A172 (cell line): ENCODE measurements at places on chromosomes 3 and 15. TPM values are rescaled to one million over a fixed set of nuclear protein-coding genes. Genes with fewer than 3 reads are reported as not detected.

GRCh38 chr15:52136442-52136980, 23.9 kb upstream of the BCL2L10 start:
- DNase-seq = no peak

- DNase-seq = no peak
These were observed 123.9 kb downstream of the IL20RB start for GRCh38 chr3:137081711-137082110.

Gene GHRL
- total RNA-seq = not detected in 2 replicates

GRCh38 chr3:131551761-131552160, 49.0 kb upstream of the MRPL3 start:
- no peak for DNase-seq

GRCh38 chr15:65612616-65612946, 1.6 kb upstream of the INTS14 start:
- DNase-seq = no peak

DNA sequence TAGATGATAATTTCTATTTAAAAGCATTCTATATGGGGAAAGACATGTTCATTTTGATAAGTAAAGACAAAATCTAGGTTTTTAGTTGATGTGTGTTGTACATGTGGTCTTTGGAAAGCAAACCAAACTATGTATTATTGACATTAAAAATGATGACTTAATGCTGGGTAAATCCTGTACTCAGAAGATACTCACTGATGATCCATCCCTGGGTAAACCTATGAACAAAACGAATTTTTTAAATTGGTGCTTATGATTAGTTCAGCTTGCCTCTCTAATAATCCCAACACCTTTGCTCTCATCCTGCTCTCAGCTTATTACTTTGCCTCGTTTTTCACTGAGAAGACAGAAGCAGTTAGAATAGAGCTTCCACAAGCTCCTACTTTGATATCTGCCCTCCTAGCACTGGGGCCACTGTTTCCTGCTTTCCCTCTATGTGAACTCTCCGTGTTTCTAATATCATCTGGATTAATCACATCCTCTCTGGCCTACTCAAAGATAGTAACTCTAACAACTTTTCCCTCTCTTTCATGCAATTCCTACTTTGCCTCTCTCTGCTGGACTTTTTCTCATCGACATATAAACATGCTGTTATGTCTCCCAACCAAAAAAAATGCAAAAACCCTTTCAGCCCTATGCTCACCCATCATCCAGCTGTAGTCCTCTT, 29.3 kb downstream of the RARRES1 start:
- DNase-seq = peak; percentile 50

- peak; percentile 58 for DNase-seq
These were observed 730 bp downstream of the SPRED1 start for GRCh38 chr15:38253351-38253781.

Gene SPINK8
- total RNA-seq = not detected in 2 replicates

Gene RETNLB
- not detected in 2 replicates for total RNA-seq

GRCh38 chr15:60396560-60396957, 1.2 kb downstream of the ANXA2 start:
- no peak for DNase-seq

GRCh38 chr3:69869643-69870042, 129.9 kb upstream of the SAMMSON start:
- peak; percentile 73 for DNase-seq

DNA sequence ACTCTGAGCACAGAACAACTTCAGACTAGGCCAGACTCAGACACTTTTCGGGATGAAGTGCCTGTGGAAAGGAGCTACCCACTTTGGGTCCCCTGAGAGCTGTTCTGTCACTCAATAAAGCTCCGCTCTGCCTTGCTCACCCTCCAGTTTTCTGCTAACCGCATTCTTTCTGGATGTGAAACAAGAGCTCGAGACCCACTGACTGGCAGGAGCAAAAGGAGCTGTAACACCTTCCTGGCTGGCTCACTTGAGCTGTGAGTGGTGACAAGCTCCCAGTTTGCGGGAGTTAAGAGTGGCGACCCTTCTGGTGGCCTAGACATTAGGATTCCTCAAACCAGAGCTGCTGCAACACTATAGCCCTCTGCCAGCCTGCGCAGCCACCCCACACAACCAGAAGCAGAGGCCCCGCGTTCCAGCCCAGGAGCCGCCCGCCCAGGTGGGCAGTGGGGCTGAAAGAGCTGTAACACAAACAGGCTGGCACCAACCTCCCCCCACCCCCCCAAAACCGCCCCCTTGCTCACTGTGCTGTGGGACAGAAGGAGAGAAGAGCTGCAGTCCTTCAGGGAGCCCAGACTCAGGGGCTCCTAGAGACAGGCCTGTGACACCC, 1178.1 kb upstream of the GBE1 start:
- DNase-seq = no peak

Gene GPR149
- not detected in 2 replicates for total RNA-seq

- no peak for DNase-seq
These were observed 150.6 kb upstream of the ROPN1 start for GRCh38 chr3:124142389-124142970.

- no peak for DNase-seq
These were observed 10.9 kb downstream of the CCDC13 start for GRCh38 chr3:42762046-42762724.

DNA sequence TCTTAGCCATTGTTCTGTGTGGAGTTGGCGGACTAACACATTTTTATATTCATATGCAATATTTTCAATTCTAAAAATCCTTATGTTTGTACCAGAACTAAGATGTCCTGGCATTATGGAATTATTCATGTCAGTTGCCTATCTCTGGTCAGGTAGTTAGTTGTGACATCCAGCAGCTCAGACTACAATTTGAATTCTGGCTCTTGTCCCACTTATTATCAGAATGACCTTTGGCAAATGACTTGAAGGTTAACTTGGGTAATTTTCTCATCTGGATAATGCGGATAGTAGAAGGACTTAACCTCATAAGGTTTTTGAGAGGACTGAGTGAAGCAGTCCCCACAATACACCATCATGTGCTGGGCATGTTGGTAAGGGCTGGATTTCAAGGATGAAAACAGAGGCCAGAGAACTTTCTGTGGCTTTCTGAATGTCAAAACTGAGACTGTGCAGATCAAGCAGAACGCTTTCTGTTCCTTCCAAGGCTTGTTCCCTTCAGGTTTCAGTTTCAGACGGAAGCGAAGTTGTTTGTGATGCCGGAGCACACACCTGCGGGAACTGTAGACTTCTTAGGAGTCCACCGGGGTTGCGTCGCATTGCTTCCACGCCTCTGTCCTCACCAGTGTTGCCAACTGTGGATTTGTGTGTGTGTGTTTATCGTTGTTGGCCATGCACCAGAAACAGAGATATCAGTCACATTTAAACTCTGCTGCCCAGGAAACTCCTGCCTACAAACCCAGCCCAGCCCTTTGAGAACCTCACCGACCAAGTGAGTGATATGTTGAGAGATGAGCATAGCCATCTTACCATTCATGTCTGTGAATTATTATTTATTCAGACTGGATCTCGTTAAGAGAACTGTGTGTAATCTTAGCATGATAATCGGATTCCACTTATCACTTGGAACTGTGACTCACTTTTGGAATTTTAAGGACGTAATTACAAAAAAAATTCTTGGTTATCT, 76.0 kb downstream of the PTPRG start:
- DNase-seq = peak; percentile 17

GRCh38 chr3:118966700-118967099, 67.9 kb downstream of the IGSF11 start:
- DNase-seq = no peak

Gene ANKUB1
- total RNA-seq = not detected in 2 replicates

- no peak for DNase-seq
These were observed 20.6 kb downstream of the LRRK1 start for GRCh38 chr15:100939791-100940190.

Gene TMIE
- total RNA-seq = 0.12 TPM in 1 of 2 replicates, not detected in the other

GRCh38 chr3:50028346-50028745, 60.4 kb upstream of the RBM5 start:
- no peak for DNase-seq

DNA sequence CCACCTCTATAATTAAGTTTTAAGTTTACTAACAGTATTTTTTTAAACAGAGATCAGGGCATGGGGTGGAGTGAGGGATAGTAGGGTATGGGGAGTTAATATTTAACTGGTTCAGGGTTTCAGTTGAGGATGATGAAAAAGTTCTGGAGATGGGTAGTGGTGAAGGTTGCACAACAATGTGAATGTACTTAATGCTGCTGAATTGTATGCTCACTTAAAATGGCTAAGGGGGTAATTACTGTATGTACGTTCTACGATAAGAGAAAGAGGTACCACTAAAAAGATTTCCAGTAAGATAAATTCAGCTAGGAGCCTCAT, 101.4 kb downstream of the TNIK start:
- no peak for DNase-seq

Gene ACOX2
- 2.2 and 5.4 TPM in 2 replicates for total RNA-seq

GRCh38 chr3:158314426-158315357, 204.8 kb downstream of the RSRC1 start:
- no peak for DNase-seq

Gene CAMKV
- total RNA-seq = not detected in 2 replicates

- peak; percentile 47 for DNase-seq
These were observed 31.5 kb upstream of the FAM107A start for GRCh38 chr3:58608648-58609047.

DNA sequence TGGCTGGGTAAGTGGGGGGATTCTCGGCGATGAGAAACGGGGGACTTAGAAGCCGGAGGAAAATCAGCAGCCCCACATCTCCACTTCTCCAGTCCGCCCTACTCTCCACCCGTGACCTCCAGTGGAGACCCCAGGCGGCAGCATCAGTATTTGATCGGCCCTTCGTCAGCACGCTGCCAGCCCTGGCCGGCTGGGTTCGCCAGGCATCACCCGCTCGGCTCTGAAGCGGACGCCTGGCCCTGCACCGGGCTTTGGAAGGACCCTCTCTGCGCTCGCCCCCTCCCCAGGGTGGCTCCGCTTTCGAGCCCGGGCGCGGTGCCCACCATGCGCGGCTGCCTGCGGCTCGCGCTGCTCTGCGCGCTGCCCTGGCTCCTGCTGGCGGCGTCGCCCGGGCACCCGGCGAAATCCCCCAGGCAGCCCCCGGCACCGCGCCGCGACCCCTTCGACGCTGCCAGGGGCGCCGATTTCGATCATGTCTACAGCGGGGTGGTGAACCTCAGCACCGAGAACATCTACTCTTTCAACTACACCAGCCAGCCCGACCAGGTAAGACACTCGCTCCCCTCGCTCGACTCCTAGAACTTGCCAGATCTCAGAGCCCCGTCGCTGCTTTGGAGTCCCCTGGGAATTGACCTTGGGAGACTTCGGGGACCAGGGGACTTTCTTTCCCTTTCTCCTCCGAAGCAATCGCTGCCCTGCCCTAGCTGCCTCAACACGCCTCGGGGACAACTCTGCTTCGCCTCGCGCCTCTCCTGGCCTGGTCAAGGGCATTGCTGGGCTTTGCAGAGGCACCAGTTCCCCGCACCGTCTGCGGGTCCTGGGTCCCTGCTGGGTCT, 561 bp downstream of the SIDT1 start:
- no peak for DNase-seq

DNA sequence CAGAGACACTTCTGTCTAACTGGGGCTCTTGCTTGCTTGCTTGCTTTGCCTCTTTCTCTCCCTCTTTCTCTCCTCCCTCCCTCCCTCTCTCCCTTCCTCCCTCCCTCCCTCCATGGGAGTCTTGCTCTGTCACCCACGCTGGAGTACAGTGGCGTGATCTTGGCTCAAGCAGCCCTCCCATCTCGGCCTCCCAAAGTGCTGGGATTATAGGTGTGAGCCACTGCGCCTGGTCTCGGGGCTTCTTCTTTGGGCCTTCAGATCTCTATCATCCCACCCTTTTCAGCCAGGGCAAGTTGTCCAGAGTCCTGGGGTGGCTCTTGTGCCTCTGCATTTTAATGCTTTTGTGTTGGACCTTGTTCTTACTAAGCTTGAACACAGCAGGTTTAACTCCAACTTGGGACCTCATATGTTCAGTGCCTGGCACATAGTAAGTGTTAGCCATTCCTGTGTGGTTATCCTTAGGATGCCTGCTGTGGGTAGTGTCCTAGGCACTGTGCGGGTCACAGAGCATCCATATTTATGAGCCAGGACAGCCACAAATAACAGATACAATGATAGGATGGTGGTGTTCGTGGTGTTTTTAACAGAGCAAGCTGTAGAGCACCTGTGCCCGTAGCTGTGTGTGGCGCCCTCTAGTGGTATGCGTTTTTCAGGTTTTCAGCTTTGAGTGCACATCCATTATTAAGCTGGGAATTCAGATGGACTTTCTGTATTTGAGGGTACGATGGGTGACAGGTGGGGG, 75.1 kb downstream of the CCK start:
- peak; percentile 51 for DNase-seq

- DNase-seq = no peak
These were observed 94.3 kb upstream of the SGO1 start for GRCh38 chr3:20280257-20280656.

- no peak for DNase-seq
These were observed 41.4 kb upstream of the EIF1B start for GRCh38 chr3:40267937-40268724.

DNA sequence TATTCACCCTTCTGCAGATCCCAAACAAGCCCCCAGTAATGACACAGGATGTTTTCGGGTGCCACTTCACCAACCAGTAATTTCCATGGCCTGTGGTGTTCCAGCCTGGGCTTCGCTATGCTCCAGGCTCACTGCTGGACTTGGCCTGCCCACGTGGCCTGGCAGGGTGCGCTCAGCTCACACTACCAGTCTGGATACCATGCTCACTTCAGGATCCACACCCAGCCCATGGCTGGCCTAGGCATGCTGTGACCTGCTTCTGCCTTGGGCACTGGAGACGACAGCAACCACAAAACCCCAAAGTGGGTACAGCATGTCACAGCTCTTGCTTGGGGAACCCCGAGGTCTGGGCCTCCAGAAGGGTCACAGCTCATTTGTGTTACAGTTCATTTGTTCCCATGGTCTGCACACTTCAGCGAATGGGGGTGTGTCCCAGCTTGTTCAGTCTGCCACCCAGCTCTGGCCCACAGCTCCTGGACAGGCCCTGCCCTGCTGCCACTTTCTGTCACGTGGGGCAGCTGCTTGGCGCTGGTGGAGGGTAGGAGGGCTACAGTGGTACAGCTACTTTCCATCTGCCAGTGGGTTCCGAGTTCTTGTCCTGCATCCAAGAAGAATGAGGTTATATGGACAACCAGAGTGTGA, 650.8 kb downstream of the MCTP2 start:
- no peak for DNase-seq

- DNase-seq = no peak
These were observed 225.1 kb upstream of the CNTN3 start for GRCh38 chr3:74839566-74839965.

Gene PSTPIP1
- 0.33 and 1.0 TPM in 2 replicates for total RNA-seq

DNA sequence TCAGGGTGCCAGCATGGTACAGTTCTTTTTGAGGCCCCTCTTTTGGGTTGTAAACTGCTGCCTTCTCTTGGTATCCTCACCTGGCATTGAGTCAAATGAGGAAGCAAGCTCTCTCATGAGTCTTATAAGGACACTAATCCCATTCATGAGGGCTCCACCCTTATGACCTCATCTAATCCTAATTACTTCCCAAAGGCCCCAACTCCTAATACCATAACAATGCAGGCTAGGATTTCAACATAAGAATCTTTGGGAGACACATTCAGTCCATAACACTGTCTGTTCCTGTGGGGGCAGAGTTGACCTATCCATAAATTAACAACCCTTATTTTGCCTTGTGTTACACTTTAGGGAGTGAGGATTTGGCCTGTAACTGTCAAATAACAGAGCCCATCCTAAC, 278.3 kb downstream of the LRTM1 start:
- no peak for DNase-seq

Gene IQSEC1
- 22.5 and 25.8 TPM in 2 replicates for total RNA-seq

Gene NME9
- not detected in 2 replicates for total RNA-seq
